Activated naive CD4-positive, alpha-beta T cell treated with anti-CD3 and anti-CD28 coated beads, Interleukin-2, amount 50 U/mL, for 72 hours (primary cell): ENCODE measurements at places on chromosomes 16 and 17.

- DNase-seq = peak; percentile 3
These were observed 496.9 kb upstream of the C16orf82 start for GRCh38 chr16:26569793-26570192.

DNA sequence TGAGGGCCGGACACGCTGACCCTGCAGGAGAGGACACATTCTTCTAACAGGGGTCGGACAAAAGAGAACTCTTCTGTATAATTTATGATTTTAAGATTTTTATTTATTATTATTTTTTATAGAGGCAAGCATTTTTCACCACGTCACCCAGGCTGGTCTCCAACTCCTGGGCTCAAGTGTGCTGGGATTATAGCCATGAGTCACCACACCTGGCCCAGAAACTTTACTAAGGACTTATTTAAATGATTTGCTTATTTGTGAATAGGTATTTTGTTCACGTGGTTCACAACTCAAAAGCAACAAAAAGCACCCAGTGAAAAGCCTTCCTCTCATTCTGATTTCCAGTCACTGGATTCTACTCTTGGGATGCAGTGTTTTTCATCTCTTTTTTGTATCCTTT is 2.3 kb upstream of the SERPINF1 start:
- no peak for DNase-seq

DNA sequence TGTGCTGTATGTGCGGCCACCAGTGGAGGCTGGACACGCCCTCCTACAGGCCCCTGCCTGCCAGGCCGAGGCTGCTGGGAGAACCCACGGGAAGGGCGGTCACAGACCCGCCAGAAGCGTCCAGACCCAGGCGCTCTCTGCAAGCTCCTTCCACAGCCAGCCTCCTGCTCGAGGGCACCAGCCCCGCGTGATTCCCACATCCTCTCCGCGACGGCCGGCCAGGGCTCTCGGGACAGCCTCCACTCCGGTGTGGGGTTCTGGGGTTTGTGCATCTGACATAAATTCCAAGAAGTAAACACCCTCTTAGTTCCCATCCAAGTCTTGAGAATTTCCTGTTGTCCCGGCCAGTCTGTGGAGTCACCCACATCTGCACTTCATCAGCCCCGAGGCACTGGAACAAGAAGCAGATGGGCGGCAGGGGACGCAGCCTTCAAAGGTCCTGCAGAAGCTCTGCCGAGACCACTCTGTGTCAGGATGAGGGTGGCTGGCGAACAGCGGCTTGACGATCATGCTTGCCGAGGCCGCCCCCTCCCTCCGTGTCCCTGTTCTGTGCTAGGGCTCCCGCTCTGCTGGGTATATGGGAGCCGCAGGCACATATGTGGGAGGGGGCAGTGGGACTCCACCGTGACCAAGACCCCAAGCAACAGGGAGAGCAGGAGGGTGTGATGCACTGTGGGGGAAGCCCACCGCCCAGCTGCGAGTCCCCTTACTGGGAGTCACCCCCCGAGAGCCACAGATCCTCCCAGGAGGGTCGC is 2.4 kb upstream of the TMEM204 start:
- no peak for DNase-seq

DNA sequence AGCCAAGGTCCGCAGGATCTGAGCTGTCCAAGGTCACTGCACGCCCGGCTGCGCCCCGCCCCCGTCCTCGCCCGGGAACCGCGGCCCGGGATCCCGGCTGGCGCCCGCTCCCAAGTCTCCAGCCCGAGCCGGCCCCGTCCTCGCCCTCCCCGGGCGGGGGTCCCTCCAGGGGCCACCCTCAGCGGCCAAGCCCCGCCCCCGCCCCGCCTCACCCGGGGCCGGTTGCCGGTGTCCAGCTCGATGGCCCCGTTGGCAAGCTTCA is 216 bp downstream of the VPS9D1 start:
- DNase-seq = no peak

- no peak for DNase-seq
These were observed 8.1 kb downstream of the MPO start for GRCh38 chr17:58272367-58273280.

DNA sequence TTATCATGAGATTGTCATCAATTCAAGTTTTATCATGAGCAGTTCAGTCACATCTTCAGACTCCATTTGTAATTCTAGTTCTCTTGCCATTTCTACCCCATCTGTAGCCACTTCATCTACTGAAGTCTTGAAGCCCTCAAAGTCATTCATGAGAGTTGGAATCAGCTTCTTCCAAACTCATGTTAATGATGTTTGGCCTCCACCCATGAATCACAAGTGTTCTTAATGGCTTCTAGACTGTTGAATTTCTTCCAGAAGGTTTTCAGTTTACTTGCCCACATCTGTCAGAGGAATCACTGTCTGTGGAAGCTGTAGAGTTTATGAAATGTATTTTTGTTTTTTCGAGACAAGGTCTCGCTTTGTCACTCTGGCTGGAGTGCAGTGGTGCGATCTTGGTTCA is 16.0 kb downstream of the NSRP1 start:
- DNase-seq = no peak

- no peak for DNase-seq
These were observed 5.0 kb downstream of the SEC14L1 start for GRCh38 chr17:77145612-77146245.

- no peak for DNase-seq
These were observed 22.0 kb upstream of the HAS3 start for GRCh38 chr16:69083306-69083941.
